ENCODE measurements at places on chromosomes 16 and 17.

DNA sequence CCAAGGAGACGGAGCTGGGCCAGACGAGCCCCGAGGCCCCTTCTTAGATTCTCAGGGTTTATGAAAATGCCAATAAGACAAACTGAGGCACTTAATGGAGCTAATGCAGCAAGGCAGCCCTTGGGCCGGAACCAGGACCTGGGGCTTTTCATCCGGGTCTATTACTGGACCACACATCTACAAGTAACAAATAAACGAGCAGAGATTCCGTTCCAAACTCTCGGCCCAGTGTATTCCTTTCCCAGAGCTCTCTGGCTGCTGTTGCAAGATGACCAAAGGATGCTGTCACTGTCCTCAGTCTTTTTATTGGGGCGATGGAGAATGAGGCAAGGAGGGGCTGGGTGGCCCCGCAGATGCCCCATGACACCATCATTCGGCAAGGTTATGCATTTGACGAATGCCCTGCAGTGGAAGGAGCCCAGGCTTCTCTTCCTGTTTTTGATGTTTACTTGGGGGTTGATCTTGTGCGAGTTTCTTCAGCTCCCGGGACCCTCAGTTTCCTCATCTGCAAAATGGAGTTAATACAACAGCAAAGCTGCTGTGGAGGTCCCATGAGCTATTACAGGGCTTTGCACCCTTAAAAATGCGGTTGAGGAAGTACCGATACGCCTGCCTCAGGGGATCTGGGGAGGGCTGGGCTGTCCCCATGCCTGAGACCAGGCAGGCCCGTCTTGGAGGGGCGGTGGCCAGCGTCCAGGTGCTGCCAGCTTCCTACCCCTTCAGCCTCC is 1.1 kb upstream of the NTN1 start:
- peak overlapping the region; percentile 86 for H3K4me3 ChIP-seq
- H3K27me3 ChIP-seq, result peaks cover 21% of the 10 kb centered on the region
- H3K27ac ChIP-seq, result no peak overlapping the region
- no peak for DNase-seq
- peaks cover 32% of the 10 kb centered on the region for H3K4me1 ChIP-seq

GRCh38 chr16:72840631-72841381 is 207.1 kb downstream of the ZFHX3 start:
- H3K36me3 ChIP-seq, result no peaks in the 10 kb centered on the region
- DNase-seq, result no peak
- H3K27me3 ChIP-seq, result peaks cover 16% of the 10 kb centered on the region
- H3K4me3 ChIP-seq, result no peak overlapping the region

DNA sequence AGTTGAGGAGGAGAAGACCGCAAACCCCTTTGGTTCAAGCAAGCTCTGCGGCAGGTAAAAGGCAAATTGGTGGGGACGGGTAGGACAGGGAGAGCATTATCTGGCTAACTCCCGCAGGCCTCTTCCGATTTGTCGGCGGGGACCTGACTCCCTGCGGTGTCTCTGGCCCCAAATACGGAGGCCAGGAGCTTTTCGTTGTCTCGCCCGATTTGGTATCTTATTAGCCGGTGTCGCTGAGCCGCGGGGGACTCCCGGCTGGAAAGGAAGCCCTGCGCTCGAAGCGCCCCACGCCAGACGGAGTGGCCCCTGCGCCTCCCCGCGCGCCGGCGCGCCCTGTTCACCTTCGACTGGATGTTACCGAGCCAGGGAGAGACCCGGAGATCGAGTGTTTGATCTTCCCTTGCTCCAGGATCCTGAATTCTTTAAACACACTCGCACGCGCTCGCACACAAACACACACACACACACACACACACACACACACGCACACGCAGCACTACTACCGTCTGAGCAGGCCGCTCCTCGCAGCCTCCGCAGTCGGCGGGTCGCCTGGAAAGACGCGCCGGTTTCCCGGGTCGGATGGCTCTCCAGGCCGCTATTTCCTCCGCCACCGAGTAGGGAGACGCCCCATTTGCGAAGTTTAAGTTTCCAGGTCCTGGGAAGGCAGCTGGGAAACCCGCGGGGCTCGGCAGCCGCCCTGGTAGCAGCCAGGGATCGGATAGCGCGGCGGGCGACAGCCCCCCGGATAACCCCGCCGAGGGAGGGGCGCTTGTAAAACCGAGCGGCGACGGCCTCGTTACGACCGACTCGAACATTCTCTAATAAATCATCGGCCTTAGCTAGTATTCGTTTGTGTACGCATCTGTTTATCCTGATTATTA is 3.3 kb downstream of the PRAC1 start:
- H3K4me3 ChIP-seq, result peak overlapping the region; percentile 63
- H3K27me3 ChIP-seq, result peaks cover 64% of the 10 kb centered on the region
- H3K4me1 ChIP-seq, result peaks cover 18% of the 10 kb centered on the region

DNA sequence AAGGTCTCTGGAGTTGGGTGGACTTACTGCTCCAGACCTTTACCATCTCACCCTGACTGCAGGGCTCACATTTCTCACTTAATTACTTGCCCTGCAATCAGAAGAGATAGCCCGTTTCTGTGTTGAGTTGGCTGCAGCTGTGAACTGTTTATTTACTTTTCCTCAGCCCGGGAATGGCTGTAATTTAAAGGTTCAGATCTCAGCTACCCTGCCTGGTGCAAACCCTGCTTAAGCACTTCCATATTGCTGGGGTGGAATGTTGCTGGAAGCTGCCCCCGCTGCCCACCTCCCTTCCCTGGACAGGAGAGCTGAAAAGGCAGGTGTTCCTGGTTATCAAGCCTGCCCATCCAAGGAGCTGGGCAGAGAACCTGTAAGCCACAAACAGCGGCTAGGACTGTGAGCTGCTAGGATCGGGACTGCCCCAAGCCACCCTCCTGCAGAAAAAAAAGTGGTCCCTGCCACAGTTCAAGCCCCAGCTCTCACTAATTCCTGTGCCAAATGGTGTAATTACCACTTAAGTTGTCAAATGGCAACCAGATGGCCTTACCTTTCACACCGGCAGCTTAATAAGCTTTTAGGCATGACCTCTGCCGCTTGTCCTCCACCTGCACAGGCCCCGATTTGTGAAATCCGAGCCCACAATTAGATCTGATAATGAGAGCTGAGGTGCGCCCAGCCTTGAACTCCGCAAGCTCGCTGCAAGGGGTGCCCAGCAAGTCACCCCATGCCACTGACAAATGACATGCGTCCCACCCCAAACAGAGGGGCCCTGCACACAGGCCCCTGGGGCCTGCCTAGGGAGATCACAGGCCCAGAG is 269.8 kb downstream of the C16orf95 start:
- no peak overlapping the region for H3K4me3 ChIP-seq
- no peaks in the 10 kb centered on the region for H3K4me1 ChIP-seq
- H3K27me3 ChIP-seq, result peaks cover 13% of the 10 kb centered on the region
- DNase-seq, result no peak
- no peaks in the 10 kb centered on the region for H3K36me3 ChIP-seq

- H3K4me3 ChIP-seq, result peak overlapping the region; percentile 26
- peaks cover 37% of the 10 kb centered on the region for H3K36me3 ChIP-seq
- H3K4me1 ChIP-seq, result peaks cover 75% of the 10 kb centered on the region
- H3K27me3 ChIP-seq, result no peaks in the 10 kb centered on the region
Observed at GRCh38 chr17:28944862-28945741, 6.2 kb downstream of the PHF12 start.

Measured in stimulated activated naive B cell treated with anti-CD40 and anti-IgM and Interleukin-4, amounts not matched to agents 10 μg/mL and 1 μg/mL and 100 μg/mL, for 72 hours (primary cell).